ENCODE measurements at places on chromosomes 3 and 15.

GRCh38 chr3:191435981-191436380 is 25.0 kb upstream of the PYDC2 start:
- DNase-seq = no peak

- DNase-seq = peak; percentile 92
Observed at GRCh38 chr3:10957976-10958749, 34.4 kb upstream of the SLC6A1 start.

DNA sequence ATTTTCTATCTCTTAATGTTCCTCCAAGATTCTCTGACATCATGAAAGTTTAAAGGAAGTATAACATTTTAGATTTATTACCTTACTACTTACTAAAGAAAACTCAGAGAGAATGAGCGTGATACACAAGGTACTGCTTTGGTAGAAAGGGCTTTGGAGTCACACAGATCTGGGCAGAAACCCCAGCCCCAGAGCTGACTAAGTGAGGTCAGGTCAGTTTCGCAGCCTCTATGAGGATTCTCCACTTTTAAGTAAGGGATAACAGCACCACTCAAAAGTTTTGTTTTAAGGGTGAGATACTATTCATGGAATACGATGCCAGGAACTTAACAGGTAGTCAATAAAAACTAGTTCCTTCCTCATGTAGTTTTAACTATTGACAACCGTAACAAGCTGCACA is 76.1 kb downstream of the CLDN11 start:
- no peak for DNase-seq

DNA sequence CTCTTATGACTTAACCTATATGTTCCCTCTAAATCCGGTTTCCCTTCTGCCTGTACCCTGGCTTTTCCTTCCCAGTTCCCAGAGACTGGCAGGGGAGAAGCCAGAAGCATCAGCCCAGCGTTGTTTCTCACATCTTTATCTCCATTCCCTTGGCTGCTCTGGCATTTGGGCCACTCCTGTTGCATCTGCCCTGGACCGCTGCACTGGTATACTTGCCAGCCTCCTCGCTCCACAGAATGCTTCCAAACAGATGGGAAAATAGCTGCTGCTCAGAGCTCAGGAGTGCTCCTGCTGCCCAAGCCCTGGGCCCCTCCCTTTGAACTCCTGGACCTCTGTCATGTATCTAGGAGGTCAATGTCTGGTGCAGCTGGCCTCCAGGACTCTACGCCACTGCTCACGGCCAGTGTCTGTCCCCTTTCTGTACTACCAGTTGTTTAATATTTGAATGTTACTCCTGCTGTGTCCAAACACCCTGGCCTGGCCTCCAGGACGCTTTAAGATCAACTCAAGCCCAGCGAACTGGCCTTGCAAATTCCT is 6.8 kb downstream of the SPINT1 start:
- DNase-seq = no peak

GRCh38 chr3:28601291-28601690 is 252.7 kb upstream of the AZI2 start:
- no peak for DNase-seq

DNA sequence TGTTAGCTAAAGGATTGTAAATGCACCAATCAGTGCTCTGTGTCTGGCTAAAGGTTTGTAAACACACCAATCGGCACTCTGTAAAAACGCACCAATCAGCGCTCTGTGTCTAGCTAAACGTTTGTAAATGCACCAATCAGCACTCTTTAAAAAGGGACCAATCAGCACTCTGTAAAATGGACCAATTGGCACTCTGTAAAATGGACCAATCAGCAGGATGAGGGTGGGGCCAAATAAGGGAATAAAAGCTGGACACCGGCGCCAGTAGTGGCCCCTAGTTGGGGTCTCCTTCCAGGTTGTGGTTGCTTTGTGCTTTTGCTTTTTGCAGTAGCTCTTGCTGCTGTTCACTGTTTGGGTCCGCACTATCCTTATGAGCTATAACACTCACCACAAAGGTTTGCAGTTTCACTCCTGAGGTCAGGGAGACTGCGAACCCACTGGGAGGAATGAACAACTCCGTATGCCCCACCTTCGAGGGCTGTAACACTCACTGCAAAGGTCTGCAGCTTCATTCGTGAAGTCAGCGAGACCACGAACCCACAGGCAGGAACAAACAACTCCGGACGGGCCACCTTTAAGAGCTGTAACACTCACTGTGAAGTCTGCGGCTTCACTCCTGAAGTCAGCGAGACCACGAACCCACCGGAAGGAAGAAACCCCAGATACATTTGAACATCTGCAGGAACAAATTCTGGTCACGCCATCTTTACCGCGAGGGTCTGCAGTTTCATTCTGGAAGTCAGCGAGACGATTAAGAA is 1.1 kb upstream of the SUCLG2 start:
- DNase-seq = no peak

DNA sequence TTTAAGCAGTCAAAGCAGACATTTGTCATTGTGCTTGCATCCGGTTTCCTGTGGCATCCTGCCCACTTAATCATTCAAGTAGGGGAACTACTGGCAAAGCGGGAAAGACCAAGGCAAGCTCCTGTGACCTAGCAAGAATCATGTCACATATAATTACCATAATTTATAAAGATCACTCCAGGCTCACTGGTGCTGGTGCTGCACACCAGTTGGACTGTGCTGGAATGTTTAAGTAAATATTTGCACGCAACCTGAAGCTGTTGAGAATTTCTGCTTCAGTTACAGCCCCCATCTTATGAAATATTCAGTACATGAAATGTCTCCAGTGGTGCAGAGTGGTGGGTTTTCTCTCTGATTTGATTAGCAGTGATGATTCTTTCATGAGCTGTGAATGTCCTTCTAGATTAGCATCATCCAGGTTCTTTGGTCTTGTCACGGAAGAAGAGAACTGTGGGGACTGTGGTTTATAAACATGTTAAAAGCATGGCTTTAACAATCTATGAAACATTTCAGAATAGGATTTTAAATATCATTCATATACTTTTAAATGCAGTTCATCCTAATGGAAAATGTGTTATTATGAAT is 621.3 kb upstream of the EPHA6 start:
- DNase-seq = no peak

DNA sequence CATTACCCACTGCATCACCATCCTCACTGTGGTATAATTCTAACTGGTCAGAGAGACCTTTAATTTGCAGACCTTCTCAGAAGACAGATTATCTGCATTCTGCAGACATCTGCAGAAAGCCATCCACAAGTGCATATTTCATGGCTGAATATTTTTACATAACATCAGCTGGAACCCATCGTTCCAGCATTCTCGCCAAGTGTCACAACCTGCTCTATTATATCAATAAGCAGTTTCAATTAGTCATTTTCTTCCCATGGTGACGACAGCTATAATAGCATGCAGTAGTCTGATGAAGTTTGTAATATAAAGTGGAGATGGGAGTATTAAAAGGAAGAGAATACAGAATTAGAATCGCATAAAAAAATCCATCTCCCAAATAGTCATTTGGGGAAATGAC is 334.7 kb downstream of the FHIT start:
- no peak for DNase-seq

- no peak for DNase-seq
Observed at GRCh38 chr3:123297627-123297899, 95.8 kb downstream of the SEC22A start.

DNA sequence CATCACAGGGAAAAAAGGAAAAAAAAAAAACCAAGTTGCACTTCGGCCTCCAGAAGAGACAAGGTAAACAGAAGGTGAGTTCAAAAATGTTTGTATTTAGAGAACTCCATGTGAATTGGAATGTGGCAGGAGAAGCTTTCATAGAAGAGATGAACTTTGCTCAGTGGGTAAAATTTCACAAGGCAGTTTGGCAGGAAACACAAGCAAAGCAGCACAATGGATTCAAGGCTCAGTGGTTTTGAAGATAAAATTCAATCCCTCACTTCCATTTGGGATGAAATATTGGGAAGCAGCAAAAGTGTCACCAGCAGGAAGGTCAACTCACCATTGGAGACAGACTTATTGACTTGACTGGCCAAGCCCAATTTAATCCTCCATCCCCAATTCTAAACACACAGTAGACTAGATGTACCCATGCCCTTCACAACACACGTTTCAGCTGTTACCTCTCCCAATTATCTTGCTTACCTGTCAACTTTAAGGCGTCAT is 256.7 kb upstream of the ICE2 start:
- DNase-seq = no peak

DNA sequence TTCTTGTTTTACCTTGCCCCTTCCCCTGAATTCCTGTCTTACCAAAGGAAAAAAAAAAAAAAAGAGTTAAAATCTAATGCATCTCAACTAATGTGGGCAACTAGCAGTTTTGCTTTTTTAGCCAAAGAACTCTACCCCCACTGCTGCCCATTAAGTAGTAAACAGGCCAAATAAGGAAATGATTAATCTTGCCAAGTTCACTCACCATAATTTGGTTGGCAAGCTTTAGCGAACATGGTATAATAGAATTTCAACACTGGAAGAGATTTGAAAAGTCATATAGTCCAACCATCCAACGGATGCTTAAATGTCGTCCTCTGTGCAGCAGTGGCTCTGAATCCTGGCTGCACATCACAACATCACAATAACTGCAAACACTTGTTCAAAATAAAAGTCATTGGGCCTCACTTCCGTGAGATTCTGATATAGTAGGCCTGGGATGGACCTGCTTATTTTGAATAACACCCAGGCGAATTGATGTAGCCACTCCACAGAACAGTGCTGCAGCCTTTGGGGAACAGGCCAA is 142.0 kb upstream of the UBE2E1 start:
- no peak for DNase-seq

DNA sequence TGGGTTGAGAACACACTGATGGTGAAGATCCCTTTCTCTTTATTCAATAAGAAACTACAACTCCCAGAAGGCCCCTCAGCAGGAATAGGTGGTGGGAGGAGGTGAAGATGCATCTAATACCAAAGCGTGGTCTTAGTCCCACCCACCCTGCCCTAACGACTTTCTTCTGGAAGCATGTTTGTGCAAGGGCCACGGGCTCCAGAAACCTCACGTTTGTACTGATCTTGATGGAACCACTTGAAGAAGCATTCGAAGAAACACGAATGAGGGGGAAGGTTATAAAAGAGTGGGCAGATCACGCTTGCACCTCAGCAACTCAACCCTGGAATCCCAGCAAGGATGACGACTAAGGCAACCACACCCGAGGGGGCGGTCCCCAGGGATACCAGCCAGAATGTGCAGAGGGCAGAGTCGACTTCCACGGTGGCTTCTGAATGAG is 10.6 kb upstream of the SLC25A36 start:
- no peak for DNase-seq

DNA sequence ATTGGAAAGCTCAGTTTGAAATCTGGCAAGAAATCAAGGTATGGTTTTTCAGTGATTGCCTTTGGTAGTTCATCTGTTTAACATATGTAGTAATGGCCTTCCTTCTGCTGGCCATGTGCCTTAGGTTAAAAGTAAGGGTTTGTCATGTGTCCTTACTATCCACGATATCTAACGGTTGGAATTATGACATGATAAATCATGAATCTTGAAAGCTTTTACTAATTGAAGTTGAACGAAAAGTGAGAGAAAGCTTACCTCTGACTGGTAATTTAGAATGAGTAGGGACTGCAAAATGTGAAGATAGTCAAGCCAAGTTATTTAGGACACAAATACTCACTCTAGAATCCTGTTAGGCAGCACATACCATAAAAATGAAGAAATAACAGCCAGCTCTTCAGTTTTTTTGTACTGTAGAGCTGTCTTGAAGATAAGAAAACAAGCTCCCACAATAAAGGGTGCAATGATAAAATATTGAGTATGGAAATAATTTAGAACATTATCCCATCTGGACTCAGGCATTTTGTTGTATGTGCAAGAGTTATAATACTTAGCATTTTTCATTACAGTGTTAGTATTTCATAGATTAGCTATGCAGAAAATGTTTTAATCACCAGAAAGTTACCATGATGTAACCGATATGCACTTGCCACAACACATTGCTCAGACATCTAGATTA is 303.4 kb downstream of the ZNF385D start:
- no peak for DNase-seq

DNA sequence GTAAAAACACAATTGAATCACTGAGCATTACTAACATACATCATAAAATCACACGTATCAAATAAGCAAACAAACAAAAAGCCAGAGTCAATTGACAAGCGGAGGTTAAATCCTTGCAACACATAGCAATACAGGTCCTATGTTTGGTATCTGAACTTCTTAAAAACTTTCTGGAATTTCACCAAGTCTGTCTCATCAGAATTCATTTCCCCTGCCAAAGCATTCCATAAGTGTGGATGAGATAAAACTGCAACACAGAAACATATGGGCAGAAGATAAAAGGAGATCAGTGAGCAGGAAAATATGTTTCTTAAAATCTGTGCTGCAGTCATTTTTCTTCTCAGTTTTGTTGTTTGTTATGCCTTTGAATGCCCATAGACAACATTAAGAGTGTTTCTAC is 1155.5 kb downstream of the TBL1XR1 start:
- no peak for DNase-seq

- peak; percentile 22 for DNase-seq
Observed at GRCh38 chr3:55486857-55487380, at the start of gene WNT5A. Gene WNT5A, minus strand, starts transcription at chr3:55487306. Its CDS starts 321 bp downstream, at chr3:55486985.

DNA sequence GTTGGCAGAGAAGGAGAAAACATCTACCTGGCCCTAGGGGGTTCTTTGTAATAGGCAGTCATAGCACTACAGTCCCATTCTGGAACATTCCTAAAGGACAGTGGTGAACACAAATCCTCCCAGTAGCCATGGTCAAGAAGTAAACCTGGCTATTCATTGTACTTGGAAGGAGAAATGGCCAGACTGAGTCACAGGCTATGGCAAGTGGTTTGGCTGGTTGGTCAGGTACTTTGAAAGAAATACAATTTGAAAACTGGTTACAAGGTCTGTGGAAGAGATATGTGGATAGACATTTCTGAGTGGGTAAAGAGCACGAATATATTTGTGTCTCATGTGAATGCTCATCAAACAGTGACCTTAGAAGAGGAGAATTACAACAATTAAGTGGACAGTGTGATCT is 33.0 kb upstream of the FAN1 start:
- no peak for DNase-seq

All from NCI-H1092 treated with DMSO at 0.1 percent for 48 hours (cell line).